GM12892 (cell line): ENCODE measurements at places on chromosomes 11 and 22.

GRCh38 chr22:47928631-47929030 is 1166.2 kb downstream of the TBC1D22A start:
- DNase-seq, result no peak

DNA sequence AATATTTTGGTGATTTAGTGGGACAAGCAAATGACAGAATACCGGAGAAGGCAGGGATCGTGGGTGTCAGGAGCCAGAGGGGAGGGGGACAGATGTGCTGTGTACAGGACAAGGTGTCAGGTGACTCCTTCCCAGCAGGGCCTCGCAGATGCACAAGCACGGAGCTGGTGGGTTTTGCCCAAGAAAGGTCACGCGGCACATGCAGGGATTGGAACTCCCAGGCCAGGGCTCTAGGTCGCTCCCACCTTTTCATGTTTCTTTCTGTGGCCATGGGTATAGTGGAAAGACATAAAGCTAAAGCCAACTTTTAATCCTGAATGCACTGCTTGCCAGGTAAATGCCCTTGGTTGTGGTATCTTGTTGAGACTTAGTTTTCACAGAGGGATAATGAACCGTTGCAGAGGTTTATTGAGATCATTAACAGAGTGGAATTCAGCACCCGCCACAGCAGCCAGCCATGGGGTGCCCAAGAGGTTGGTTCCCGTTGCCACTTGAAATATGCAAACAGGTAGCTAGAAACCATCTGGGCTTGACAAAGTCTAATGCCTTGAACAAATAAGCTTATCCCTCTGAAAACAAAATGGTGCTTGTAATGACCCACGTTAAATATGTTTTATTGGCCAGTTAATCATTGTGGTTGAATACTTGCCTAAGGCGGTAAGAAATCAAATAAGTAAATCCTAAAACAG is 10.1 kb downstream of the C22orf23 start:
- no peak for DNase-seq

GRCh38 chr11:130314184-130314749 is 450 bp downstream of the ZBTB44 start:
- peak; percentile 58 for DNase-seq

DNA sequence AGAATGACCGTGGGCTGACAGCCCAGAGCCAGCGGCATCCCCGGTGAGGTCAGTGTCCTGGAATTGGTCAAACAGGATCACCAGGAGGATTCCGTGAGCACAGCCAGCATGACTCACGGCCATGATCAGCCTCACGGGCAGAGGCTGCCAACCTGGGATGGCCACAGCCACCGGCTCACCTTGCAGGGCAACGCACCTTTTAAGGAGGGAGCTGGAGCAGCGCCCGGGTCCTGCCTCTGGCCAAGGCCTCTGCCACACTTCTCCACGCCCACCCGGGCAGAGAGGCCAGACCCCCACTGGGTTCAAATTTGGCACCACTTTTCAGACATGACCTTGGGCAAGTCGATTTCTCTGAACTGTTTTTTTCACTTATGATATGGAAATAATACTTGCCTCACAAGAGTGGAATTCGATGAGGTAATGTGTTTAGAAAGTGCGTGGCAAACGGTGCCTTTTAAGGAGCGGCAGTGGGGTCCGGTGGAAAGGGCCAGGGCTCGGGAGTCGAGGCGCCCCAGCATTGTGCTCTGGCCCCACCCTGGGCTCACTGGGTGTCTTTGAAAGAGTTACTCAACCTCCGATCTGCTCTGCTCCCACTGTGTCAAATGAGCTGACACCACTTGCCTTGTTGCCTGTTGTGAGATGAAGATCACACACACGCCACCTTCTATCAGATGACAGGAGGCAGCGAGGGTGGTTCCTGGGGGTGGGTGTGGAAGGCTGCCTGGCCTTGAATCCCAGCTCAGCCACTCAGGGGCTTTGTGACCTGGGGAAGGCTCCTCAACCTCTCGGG is 16.0 kb downstream of the TXN2 start:
- no peak for DNase-seq

DNA sequence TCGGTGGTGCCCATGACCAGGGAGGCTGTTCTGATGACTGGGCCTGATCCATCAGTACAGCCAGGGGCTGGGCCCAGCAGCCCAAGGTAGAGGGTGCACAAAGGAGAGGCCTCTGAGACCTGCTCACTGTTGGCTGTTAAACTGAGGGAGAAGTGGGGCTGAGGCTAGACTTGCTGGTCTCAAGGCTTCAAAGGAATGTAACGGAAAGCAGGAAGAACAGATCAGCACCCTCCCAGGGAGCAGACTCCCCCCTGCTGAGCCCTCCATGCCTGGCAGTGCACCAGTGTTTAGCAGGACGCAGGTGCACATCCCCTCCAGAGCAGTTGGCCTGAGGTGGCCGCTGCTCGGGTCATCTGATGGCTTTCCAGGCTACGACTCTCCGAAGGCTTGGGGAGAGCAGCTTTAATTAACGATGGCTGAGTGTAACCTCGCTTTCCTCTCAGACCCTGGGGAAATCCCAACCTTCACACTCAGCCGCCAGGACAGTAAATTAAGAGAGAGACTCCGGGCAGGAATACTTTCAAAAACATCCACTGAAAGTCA is 255.7 kb upstream of the NARS2 start:
- no peak for DNase-seq

DNA sequence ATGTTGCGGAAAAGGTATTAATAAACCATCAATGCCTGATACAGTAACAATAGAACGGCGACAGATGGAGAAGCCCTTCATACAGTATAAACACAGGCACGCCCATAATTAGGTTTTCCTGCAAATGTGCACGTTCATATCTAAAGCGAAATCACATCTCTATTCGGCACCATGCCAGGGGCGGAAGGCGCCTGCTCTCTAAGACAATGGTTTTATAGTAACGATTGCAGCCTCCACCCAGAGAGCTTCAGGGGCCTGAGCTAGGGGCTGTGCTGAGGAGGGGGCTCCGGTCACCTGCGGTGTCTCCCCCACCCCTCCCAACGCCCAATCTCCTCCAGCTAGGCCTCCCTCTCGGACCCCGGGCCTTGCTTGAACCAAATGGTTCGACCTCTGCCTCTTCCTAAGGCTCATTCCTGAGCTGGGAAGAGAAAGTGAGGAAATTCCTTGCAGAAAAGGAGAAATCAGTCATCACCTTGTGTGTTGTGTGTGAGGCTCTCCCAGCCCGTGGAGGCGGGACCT is 9.6 kb downstream of the KRTAP5-5 start:
- DNase-seq, result no peak

DNA sequence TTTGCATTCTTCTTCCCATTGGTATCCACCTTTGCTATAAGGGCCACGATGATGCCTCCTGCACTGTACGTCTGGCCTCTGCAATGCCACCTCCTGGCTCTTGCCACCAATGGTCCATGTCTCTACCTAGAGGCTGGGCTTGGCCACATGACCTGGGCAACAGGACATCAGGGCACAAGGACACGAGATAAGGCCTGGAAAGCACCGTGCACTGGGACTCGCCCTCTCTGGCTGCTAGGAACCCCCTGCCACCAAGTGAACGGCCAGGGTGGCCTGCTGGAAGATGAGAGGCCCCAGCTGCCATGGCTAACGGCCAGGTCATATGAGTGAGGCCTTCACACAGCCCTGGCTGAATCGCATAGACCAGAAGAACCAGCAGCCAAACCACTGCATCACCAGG is 87.4 kb downstream of the TRMU start:
- no peak for DNase-seq

GRCh38 chr11:7577291-7578190 is 63.7 kb downstream of the PPFIBP2 start:
- DNase-seq, result no peak

DNA sequence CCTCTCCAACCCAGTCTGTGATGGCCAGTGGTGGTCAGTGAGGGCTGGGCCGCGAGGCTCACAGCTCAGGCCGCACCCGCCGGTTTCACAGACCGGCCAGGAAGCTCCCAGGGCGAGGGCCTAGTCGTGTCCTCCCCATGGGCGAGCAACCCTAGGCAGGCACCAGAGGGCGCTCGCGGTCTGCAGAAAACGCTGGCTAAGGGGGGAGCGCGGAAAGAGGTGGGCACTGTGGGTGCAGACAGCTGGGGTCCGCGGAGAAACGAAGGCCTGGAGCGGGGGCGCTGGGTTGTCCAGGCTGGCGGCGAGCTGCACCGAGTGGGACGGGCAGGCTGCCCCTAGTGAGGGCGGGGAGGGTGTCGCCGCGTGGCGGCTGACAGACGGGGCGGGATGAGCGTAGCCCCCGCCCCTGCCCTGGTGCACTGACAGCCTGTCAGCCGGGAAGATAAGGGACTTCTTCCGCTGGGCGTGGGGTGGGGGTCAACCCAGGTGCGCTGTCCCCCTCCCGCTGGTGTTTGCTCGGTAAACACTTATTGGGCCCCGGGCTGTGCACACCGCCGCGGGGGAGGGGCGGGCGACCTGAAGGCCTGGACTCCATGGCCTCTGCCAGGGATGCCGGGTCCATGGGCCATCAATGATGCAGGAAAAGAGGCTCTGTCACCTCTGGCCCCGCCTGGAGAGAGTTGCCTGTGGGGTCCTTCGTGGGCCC is 7.5 kb downstream of the GP1BB start:
- peak; percentile 96 for DNase-seq

GRCh38 chr22:29580200-29580810 is 608 bp downstream of the NIPSNAP1 start:
- peak; percentile 36 for DNase-seq
